ENCODE measurements at places on chromosomes 16 and 17.
A peak's percentile ranks its signal among the peaks of the same experiment; 100 is the strongest.

GRCh38 chr16:26212599-26212998 is 520.8 kb downstream of the HS3ST4 start:
- DNase-seq: no peak

- no peak for DNase-seq
Observed at GRCh38 chr17:46886310-46886663, 34.9 kb downstream of the WNT9B start.

- DNase-seq: no peak
Observed at GRCh38 chr17:48567209-48567608, 10.9 kb downstream of the HOXB4 start.

DNA sequence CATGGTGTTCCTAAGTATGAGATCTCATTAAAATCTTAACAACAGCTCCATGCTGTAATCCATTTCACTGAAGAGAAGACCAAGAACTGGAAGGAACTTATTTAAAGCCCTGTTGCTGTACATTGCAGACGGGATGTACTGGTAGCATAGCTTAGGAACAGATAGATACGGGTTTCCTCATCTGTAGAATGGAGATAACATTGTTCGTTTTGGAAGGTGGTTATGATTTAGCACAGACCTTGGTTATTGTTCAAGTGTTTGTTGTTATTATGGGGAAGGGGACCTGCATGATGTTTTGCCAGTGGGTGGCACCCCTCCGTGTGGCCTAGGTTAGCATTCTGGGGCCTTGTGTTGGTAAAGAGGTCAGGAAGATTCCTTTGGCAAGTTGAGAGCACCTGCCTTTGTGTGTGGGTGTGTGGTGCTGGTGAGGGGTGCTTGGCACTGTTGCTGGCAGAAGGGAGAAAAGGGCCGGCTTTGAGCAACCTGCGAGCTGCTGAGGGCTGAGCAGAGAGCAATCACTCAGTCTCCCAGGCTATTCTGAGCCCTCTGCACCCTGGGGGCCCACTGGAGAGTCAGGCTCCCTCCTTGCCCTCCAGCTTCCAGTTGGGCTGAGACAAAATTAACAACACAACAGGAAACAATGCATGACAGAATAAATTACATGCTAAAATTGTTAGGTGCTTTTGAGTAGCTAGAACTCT is 2.3 kb downstream of the TAOK2 start:
- DNase-seq: peak; percentile 23

DNA sequence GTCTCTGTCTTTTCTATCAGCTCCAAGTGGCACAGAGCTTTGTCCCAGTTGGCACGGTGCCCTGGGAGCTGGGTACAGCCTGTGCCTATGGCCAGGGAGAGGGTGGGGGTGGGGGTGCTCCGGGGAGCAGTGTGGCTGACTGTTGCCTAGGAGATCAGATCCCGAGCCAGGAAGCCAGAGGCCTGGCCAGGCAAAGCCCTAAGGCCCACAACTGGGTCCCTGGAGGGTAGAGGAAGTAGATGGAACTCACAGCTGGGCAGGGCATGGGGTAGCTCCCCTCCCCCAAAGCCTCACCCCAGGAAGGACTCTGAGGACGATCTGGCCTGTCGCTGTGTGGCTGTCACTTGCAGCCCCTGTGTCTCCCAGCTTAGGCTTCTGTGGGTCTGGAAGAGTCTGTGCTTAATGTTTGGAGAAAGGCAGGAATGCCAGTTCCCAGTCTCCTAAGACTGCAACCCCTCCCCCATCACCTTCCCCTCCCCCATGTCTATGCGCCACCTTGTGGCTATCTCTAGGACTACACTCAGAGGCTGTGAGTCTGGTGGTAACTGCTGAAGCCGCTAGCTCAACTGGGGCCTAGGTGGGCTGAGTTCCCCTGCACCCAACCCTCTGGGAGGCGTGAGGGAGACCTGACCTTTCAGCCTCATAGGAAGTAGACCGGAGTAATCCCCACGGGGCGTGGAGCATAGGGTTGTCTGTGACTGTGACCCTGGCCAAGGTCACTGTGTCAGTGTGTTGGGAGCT is 12.6 kb downstream of the THRA start:
- peak; percentile 72 for DNase-seq

DNA sequence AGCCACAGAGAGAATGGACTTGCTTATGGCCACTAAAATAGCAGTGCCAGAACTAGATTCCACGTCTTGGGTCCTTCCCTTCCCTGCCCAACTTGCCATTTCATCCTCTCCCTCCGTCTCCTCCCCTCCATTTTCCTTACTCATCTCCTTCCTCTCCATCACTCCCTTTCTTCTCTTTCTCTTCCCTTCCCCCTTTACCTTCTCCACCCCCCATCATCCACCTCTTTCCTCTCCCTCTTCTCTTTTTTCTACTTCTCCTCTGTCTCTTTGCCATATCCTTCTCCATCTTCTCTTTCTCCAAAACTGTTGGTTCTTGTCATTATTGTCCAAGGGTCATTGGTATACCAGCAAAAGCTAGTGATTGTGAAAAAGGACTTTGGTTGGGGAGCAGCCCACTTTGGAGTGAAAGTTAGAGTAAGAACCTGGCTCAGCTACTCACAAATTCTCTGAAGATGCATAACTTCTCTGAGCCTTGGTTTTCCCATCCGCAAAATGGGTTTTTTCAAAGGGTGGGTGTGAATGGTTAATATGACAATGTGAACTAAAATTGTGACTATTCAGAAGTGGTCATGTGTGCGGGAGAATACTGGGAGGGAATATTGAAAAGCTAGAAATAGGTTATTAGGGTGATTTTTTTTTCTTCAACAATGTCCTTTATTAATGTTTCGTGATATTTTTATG is 393.8 kb downstream of the XYLT1 start:
- DNase-seq: no peak

DNA sequence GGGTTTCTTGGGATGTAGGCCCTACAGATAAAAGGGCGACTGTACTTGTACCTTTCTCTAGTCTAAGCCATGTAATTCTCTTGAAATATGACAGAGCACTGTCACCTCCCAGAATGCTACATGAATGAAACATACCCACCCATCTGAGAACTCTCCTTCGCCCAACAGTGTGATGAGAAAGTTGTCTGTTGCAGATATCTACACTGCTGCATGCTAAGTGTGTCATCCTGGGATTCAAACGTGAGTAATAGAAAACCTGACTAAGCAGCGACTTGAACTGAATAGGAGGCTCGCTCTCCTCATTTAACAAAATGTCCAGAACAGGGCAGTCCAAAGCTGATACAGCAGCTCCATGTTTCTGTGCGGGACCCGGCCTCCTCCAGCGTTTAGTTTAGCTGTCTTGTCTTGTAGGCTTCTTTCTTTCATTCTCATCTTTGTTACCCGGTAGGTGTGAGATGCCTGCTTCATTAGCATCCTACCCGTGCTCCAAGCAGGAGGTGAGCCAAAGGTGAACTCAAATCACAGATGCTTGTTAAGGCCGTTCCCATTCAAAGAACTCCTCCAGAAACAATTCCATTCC is 211.9 kb downstream of the PRKCA start:
- DNase-seq: peak; percentile 26

DNA sequence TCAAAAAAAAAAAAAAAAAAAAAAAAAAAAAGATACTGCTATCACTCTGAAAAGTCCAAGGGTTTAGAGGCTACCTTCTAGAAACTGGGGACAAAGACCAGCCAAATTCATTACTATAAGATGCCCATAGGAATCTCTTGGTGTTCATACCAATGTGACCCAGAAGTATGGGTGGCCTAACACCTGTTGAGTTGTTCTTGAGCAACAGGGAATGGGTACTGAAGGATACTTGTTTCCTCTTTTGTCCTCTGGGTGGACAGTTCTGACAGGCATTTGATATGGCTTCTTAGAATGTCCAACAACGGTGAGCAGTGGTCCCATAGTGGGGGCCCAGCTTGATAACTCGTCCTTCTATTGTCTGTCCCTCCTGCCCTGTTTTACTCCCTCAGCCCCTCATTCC is 141.4 kb upstream of the PLEKHM1 start:
- no peak for DNase-seq

GRCh38 chr16:31356566-31357323 is 1.8 kb downstream of the ITGAX start:
- DNase-seq: no peak

GRCh38 chr17:79833744-79834564 is 5.3 kb downstream of the CBX4 start:
- no peak for DNase-seq

GRCh38 chr16:79061181-79061580 is 539.4 kb downstream of the MAF start:
- DNase-seq: no peak

- DNase-seq: peak; percentile 37
Observed at GRCh38 chr17:18267927-18268711, 7.7 kb downstream of the MIEF2 start.

DNA sequence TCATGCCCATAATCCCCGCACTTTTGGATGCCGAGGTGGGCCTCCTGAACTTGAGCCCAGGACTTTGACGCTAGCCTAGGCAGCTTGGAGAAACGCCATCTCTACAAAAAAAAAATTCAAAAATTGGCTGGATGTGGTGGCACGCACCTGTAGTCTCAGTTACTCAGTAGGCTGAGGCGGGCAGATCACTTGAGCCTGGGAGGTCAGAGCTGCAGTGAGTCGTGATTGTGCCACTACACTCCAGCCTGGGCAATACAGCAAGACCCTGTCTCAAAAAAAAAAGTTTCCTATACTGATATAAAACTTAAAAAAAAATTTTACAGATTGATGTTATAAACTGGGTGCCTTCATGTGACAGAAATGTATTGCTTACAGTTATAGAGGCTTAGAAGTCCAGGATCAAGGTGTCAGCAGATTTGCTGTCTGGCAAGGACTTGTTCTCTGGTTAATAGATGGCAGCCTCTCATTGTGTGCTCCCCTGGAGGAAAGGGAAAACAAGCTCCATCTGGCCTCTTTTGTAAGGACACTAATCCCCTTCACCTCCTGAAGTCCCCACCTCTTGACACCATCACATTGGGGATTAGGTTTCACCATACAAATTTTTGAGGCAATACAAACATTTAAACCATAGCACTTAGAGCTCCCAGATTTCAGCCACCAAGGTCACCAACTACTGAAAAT is 8.5 kb upstream of the CES3 start:
- DNase-seq: no peak

DNA sequence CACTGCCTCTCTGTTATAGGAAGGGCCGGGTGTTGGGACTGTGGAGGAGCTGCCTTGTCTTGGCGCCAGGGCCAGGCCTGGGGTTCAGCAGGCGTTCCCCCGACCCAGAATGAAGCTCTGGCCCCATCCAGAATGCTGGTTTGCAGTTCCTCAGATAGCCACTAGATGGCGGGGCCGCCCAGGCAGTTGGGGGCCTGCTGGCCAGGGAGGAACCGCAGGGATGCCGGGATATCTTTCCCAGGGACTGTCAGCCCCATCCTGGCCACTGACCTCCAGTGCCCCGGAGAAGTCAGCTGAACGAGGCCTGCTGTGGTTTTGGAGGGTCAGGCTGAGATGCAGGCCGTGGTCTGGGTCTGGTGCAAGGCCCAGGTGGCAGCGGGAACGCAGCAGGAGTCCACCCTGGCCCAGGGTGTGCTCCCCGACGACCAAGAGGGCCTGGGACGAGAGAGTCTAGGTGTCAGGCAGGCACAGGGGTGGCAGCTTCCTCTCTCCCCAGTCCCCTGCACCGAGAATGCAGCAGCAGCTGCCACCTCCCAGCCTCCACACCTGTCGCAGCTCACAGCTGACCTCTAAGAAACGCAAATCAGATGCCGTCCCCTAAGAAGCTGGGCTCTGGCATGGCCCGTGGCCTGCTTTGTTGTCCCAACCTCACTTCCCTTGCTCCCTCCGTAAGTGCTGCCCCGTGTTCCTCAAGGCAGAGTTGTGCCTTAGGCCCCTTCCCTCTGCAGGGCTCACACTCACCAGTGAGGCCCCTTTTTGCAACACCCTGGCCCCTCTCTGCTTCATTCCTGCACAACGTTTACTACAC is 51.2 kb downstream of the RMI2 start:
- peak; percentile 66 for DNase-seq

DNA sequence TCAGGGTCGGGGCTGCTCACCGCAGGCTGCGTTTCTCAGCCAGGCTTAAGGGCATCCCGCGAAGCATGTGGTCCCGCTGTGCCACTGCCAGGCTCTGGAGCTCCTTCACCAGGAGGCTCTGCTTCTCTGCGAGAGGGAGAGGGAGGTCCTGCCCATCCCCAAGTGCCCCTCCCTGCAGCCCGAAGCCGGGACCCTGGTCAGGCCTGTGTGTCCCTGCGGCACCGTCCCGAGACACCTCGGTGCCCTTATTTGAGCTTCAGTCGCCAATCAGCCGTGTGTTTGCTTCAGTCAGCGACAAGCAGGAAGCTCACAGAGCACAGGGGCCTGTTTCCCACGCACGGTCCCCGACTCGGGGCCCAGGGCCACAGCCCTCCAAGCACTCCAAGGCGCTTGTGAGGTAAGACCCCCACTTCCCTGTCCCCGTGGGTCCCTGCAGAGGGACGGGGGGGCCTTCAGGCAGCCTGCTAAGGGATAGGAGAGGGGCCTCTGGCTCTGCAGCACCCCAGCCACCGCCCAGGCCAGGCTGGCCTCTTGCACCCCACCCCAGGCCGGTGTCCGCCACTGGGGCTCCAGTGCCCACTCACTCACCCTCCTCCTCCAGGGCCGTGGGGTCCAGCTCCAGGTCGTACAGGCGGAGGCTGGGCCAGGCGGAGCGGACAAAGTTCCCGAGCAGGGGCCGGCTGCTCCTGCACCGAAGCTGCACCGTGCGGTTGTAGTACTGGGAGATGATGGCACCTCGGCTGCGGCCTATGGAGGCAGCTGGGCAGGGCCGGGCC is 3.2 kb downstream of the TMC6 start:
- DNase-seq: no peak

DNA sequence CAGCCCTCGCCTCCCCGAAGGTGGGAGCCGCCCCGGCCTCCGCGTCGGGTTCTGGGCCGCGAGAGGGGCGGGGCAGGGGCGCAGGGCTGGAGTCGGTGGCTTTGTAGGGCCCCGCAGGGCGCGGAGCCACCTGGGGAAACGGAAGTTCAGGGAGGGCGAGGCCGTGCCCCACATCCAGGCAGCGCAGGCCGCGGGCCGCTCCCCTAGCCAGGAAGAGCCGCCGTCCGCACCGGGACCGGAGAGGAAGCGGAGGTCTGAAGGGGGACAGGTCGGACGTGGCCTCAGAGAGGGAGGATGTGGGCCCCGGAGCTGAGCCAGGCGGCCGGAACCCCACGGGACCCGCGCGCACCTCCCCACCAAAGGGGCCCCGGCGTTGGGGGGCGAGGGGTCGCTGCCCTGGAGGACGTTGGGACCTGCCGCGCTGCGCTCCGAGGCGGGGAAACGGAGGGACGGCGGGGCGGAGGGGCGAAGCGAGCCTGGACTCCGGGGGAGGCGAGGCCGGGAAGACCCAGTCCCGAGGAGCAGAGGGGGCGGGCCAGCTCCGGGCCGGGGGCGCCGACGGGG is 482 bp upstream of the SLC16A3 start:
- no peak for DNase-seq
